Vagina (tissue), 2 donors: ENCODE measurements at places on chromosomes 1 and 21. TPM values are rescaled to one million over a fixed set of nuclear protein-coding genes. Genes with fewer than 3 reads are reported as not detected.

DNA sequence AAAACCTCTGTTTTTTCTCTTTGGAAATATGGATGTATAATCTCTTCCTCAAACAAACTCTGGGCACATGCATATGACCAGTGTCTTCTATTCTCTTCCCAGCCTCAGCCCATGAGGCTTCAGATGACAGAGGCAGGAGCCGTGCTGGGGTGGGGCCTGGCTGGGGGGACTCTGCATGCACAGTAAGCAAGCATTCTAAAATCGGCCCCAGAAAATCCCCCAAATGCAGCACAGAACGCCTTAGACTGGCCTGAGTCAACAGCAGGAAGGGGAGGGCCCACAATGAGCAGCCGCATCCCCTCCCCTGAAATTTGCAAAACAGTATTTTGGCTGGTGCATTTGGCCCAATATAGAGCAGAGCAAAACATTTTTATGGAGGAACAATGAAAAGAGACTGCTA, 47.8 kb downstream of the ITPKB start:
- H3K27ac ChIP-seq = peak overlapping the region; percentile 88
- no peaks in the 10 kb centered on the region for H3K36me3 ChIP-seq
- peaks cover 67% of the 10 kb centered on the region for H3K4me1 ChIP-seq
- no peaks in the 10 kb centered on the region for H3K27me3 ChIP-seq
- H3K4me3 ChIP-seq = no peak overlapping the region
- DNase-seq = no peak

PDPN gene
- total RNA-seq = 43.7 TPM

TMEM240 gene
- total RNA-seq = 3.9 TPM

CFHR1 gene
- not detected for total RNA-seq

- H3K4me1 ChIP-seq = no peaks in the 10 kb centered on the region
- H3K36me3 ChIP-seq = no peaks in the 10 kb centered on the region
Observed at GRCh38 chr1:173257805-173258204, 50.7 kb upstream of the TNFSF4 start.

- H3K27ac ChIP-seq = no peak overlapping the region
- H3K4me1 ChIP-seq = peaks cover 12% of the 10 kb centered on the region
- H3K36me3 ChIP-seq = no peaks in the 10 kb centered on the region
- H3K27me3 ChIP-seq = no peaks in the 10 kb centered on the region
- DNase-seq = no peak
- no peak overlapping the region for H3K4me3 ChIP-seq
Observed at GRCh38 chr1:51920130-51920529, 41.6 kb upstream of the NRDC start.

DNA sequence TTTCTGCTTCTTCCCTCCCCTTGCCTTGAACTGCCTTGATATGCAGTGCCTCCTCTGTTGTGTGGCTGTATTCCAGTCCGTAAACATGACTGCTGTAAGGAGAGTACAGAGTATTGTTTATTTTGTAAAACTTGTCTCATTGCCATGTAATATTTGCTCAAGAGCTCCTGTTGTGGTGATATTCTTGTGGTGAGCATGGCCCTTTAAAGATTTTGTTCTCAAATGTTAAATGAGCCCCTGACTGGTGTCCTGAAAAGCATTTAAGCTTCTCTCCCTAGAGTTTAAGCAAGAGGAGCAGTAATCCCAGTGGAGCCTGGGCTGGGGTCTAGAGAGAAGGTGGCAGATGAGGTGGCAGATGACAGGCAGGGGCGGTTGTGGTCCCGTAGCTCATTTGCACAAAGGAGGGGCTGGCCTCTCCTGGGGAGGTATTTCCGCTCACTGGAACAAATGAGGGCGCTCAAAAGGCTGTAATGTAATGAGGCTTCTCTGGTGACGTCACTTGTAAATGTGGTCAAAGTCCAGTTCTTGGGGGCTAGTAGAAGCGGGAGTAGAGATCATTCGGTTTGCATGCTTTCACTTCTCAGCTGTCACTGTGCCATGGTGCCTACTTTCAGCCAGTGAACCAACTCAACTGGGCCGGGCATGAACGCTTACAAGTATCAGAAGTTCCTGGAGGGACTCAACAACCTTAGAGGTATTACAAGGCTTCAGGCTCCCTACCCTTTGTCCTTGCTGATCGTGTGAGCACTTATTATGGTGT, 46.0 kb upstream of the MACF1 start:
- no peaks in the 10 kb centered on the region for H3K36me3 ChIP-seq
- H3K4me1 ChIP-seq = peaks cover 55% of the 10 kb centered on the region
- no peak overlapping the region for H3K27ac ChIP-seq
- no peak overlapping the region for H3K4me3 ChIP-seq

PCSK9 gene
- total RNA-seq = 0.25 TPM

GRCh38 chr1:91582431-91582921, 81.8 kb downstream of the CDC7 start:
- no peak overlapping the region for H3K4me3 ChIP-seq
- no peak for DNase-seq
- peak overlapping the region; percentile 92 for H3K27ac ChIP-seq
- H3K27me3 ChIP-seq = no peaks in the 10 kb centered on the region
- no peaks in the 10 kb centered on the region for H3K36me3 ChIP-seq

- H3K4me3 ChIP-seq = no peak overlapping the region
- H3K27ac ChIP-seq = no peak overlapping the region
- H3K4me1 ChIP-seq = peaks cover 16% of the 10 kb centered on the region
Observed at GRCh38 chr1:11153184-11153583, 36.0 kb upstream of the ANGPTL7 start.

DNA sequence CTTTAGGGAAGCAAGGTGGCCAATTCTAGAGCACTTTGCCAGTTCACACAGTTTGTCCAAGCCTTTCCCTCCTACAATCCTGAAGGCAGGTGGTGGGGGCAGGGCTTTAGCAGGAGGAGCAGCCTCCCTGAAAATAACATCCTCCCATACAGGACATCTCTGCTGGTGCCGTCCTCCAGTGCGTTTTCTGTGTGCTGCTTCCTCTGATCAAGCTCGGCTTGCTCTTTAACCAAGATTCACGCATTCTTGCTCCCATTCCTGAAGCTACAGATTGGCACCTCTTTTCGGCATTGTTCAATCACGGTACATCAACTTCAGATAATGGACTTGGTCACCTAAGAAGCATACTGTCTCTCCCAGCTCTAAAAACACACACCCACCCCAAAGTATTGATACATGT, 7.5 kb upstream of the DPT start:
- H3K36me3 ChIP-seq = no peaks in the 10 kb centered on the region
- H3K27me3 ChIP-seq = no peaks in the 10 kb centered on the region
- no peak overlapping the region for H3K27ac ChIP-seq
- no peaks in the 10 kb centered on the region for H3K4me1 ChIP-seq
- no peak for DNase-seq
- H3K4me3 ChIP-seq = no peak overlapping the region

DNA sequence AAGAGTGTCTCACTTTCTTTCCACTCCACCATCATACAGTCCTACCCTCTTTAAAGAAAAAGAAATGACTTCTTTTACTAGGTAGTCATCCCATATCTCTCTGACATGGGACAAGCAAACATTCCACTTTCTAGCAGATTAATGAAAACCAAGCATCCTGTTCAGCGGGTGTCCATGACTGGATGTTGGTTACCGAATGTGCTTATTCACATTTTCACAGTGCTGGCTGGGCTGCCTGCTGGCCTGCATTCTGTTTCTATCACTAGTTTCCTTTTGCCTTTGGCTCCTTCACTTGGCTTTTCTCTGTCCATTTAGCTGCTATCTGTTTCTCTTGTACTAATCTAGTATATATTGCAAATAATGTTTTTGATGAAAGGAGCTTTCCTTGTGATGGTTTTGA, 598.4 kb downstream of the RWDD3 start:
- DNase-seq = no peak
- H3K27me3 ChIP-seq = no peaks in the 10 kb centered on the region
- no peak overlapping the region for H3K27ac ChIP-seq
- H3K4me3 ChIP-seq = no peak overlapping the region
- no peaks in the 10 kb centered on the region for H3K4me1 ChIP-seq
- no peaks in the 10 kb centered on the region for H3K36me3 ChIP-seq

DNA sequence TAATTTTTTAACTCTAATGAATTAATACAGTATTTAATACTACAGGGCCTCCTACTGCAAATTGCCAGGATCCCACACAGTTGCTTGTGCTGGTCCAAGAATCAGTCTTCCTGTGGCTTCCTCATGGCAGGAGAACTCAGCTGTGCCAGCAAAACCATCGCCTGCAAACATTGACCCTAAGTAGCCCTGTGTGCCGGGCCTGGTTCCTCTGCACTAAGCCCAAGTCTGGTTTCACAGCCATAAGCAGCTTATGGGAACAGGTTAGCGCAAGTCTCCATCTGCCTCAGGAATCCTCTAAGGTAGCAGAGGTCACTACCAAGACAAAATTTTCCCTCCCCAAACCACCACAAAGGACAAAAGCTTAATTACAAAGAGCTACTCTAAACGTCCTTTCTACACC, 216.6 kb downstream of the PLA2G4A start:
- no peaks in the 10 kb centered on the region for H3K27me3 ChIP-seq
- H3K36me3 ChIP-seq = no peaks in the 10 kb centered on the region

DNA sequence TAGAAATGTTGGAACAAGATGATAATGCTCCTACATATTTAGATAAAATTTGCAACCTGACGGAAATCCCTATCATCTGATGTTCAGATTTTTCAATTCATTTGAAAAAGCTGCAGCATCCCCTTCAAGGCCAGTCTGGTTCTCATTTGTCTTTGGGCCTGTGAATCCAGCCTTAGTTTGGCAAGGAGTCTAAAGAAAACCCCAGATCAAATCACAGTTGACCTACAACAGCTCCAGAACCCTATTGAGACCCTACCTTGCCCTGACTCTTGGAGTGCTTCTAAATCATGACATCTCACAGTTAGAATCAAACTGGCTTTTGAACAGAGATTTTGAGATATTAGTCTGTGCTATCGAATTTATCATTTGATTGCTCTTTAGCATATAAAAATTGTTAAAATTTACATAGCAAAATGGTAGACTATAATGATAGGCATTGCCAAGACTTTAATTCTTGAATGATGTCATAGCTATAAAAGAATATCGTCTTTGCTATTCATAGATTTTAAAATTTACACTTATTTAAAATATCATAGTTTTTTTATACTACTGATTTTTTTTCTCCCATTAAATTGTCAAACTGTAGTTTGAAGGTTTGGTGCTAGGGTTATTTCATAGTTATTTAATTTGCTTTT, 2.2 kb downstream of the PPP2R5A start:
- no peaks in the 10 kb centered on the region for H3K27me3 ChIP-seq
- peak overlapping the region; percentile 98 for H3K27ac ChIP-seq
- DNase-seq = no peak
- peaks cover 53% of the 10 kb centered on the region for H3K4me1 ChIP-seq

GRCh38 chr1:203324105-203325025, 19.0 kb downstream of the BTG2 start:
- peaks cover 75% of the 10 kb centered on the region for H3K4me1 ChIP-seq
- H3K27ac ChIP-seq = peak overlapping the region; percentile 69
- no peak for DNase-seq
- H3K4me3 ChIP-seq = no peak overlapping the region
- no peaks in the 10 kb centered on the region for H3K27me3 ChIP-seq

- no peaks in the 10 kb centered on the region for H3K36me3 ChIP-seq
- H3K27me3 ChIP-seq = no peaks in the 10 kb centered on the region
- H3K4me3 ChIP-seq = no peak overlapping the region
- DNase-seq = no peak
- no peak overlapping the region for H3K27ac ChIP-seq
Observed at GRCh38 chr1:147246910-147247655, 4.6 kb downstream of the CHD1L start.
